ENCODE measurements at places on chromosomes 13 and 19.
A peak's percentile ranks its signal among the peaks of the same experiment; 100 is the strongest.

- peak; percentile 43 for DNase-seq
Observed at GRCh38 chr19:46009530-46010510, 13.0 kb downstream of the PGLYRP1 start.

- no peak for DNase-seq
Observed at GRCh38 chr19:45676851-45677263, 8.8 kb downstream of the GIPR start.

GRCh38 chr19:33404506-33405253 is 31.2 kb downstream of the CEBPG start:
- no peak for DNase-seq

- DNase-seq: no peak
Observed at GRCh38 chr13:77047649-77048343, 20.8 kb upstream of the FBXL3 start.

- DNase-seq: no peak
Observed at GRCh38 chr13:40125336-40125735, 469.9 kb downstream of the COG6 start.

DNA sequence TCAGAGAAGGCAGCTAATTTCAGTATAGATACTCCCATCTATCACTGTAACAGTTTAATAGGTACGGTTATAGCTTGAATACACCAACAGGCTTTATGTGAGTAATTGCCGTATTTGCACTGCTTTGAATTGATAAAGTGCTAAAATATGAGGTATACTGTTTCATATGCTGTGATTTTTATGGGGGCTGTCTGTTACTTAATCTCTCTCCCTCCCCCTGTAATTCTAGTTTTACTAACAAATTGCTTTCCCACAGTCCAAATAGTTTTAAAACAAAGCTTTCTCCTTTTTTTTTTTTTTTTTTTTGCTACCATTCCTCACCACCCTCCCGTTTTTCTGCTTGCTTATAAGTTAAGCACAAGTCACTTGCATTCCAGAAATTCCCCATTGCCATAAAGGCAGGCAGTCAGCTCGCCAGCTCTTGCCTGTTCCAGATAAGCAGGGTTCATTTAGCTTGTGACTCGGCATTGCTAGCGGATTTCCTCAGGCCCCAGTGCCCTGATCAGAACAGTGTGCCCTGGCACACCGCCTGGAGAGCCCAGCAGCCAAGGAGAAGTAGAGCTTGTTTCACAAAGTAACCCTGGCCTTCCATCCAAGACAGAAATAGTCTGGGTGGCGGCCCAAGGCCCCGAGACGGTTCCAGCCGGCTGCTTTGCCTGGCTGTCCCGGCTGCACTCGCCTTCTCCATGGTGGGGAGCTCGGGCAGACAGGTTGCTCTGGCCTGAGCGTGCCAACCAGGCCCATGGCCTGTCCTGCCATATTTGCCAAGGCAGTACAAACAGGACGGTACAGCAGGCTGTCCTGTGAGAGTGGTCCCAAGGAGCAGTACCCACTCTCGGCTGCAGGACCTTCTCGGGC is 43.5 kb upstream of the NPAS1 start:
- peak; percentile 96 for DNase-seq

DNA sequence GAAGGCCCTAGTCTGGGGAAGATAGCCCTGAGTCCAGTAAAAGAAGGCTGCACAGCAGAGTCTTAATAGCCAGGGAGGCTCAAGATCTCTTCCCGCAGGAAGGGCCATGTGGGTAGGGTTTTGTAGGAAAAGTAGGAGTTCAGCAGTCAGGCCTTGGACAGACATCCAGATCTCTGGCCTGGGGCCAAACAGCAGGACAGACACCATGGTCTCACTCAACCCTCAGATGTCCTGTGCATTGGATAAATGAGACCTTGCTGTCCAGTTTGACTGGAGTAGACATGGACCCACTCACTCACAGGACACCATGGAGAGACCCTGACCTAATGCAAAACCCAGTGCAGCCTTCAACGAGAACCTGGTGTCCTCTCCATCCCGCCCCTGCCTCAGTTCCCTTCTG is 3.9 kb downstream of the OCEL1 start:
- no peak for DNase-seq

DNA sequence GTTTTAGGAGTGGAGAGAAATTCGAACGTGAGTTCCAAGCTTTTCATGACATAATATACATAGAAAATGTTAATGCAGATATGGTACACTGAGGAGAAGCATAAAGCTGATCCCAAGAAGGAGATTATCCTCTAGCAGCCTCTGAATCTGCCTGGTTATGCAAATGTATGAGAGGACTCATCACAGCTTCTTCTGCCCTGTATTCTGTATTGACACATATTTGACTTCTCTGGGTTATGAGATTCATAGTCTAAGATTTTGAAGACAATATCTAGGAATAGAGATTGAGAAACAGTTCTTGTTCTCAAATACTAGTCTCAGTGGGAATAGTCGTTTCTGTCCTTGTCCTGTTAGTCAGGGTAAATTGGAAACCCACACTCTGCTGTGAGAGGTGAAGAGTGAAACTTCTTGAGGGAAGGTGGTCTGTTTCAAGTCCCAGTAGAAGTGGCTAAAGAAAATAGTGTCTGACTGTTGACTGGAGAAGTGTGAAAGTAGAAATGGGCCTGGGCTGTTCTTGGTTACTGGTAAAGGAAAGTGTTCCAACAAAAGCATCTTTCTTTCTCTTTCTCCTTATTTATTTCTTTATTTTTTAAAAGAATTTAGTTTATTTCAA is 1356.6 kb downstream of the SLITRK5 start:
- no peak for DNase-seq

DNA sequence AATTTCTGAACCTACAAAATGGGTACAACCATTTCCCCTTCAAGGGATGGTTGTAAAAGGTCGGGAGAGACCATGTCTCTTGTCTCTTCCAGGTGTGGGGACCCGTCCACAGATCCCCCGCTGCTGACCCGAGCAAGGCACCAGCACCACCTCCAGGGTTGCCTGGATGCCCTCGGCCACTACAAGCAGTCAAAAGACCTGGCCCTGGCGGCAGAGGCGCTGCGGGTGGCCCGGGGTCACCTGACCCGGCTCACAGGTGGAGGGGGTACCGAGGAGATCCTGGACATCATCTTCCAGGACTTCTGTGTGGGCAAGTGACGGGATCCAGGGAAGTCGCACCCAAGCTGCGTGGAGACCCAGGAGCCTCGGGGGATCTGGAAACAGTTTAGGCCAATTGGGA is 4.0 kb downstream of the GTPBP3 start:
- no peak for DNase-seq

- no peak for DNase-seq
Observed at GRCh38 chr13:101916108-101916774, 463.8 kb downstream of the ITGBL1 start.

- DNase-seq: no peak
Observed at GRCh38 chr13:99281811-99282263, 23.7 kb upstream of the GPR18 start.

DNA sequence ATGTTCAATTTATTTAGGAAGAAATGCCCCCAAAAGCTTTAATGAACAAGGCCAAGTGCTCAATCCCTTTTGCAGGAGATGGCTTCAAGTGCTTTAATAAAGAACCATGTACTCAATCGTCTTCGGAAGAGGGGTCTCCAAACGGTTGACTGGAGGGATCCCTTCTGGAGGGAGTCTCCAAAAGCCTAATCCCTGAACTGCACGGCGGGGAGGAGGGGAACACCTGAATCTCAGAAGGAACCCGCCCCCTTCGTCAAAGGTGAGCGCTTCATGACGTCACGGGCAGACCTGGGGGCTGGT is 505 bp downstream of the PAF1 start:
- DNase-seq: no peak

DNA sequence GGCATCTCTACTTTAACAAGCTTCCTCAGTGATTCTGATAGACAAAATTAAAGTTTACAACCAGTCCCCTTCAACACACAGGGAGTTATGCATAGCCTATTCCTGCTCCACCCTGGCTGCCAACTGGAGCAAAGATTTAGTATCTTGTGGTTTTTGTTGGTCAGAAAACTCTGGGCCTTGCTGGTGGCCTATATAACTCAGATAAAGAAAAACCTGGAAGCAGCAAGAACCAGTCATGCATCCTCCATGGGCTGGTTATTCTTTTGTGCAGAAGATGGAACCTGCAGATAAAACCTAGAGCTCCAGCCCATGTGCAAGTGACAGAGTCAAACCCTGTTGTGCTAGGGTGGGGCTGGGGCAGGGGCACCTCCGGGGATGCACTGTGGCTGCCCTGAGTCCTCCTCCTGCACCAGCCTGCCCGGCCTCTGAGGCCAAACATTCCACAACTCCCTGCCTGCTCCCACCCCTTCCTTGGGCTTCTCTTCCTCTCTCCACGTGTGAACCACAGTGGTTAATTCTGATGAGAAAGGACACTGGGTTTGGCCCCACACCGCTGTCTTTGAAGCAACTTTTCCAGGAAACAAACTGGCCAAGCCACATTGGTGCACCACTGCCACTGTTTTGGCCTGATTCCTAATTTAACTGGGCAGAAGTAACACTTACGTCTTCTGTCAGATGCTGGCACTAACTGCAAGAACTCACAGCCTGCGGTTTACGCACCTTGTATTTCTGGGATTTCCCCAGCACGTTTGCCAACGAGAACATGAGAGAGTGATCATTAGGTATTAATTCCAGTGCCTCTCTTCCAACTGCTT is 23.3 kb upstream of the GGACT start:
- DNase-seq: no peak

- DNase-seq: no peak
Observed at GRCh38 chr13:21060338-21061028, 903 bp downstream of the LATS2 start.

DNA sequence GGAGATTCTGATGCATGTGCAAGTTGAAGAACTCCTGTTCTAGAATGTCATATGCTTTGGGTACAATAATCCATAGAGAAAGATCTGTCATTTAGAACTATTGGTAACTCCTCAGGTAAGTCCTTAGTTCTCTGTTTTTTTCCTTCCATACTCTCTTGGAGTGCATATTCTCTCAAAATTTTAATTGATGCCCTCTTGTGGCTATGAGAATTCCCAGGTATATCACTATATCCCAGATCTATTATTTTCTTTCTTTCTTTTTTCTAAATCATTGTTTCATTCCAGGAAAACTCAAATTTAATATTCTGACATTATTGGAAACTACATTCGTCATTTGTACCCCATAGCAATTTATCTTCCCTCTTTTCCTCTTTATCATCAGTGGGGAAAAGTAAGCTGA is 485.4 kb downstream of the KLF5 start:
- DNase-seq: no peak

- DNase-seq: no peak
Observed at GRCh38 chr19:5139583-5140325, 170.8 kb downstream of the KDM4B start.

DNA sequence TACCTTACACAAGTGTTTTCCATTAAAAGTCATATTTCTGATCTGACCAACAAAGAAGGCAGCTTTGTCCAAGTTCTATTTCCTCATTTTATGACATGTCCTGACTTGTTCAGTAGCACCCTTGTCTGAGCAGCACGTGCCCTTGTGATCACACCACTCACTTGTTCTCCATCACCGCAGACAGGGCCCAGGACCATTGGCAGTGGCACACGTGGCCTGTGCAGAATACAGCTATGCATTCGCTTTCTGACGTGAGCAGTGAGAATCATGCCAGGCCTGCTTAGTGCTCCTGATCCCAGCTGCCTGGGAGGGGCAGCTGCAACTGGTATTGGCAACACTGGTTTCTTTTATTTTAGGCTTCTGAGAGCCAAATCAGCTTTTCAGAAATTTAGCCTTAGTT is 134.2 kb downstream of the FRY start:
- no peak for DNase-seq

DNA sequence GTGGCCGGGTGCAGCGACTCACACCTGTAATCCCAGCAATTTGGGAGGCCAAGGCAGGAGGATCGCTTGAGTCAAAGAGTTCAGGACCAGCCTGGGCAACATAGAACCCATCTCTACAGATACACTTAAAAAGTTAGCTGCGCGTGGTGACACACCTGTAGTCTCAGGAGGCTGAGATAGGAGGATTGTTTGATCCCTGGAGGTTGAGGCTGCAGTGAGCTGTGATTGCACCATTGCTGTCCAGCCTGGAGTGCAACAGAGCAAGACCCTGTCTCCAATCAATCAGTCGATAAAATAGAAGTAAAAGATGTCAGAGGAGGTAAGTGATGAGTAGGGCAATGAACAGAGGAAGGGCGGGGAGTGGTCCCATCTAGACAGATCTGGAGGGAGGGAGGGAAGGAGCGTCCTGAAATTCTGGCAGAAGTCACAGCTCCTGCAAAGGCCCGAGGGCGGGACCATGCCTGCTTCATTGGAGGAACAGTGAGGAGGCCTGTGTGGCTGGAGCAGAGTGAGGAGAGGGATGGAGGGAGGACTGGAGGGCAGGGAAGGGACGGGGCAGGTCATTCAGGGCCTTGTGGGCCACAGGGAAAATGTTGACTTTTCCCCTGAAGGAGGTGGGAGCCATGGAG is 9.7 kb downstream of the SMIM24 start:
- no peak for DNase-seq

DNA sequence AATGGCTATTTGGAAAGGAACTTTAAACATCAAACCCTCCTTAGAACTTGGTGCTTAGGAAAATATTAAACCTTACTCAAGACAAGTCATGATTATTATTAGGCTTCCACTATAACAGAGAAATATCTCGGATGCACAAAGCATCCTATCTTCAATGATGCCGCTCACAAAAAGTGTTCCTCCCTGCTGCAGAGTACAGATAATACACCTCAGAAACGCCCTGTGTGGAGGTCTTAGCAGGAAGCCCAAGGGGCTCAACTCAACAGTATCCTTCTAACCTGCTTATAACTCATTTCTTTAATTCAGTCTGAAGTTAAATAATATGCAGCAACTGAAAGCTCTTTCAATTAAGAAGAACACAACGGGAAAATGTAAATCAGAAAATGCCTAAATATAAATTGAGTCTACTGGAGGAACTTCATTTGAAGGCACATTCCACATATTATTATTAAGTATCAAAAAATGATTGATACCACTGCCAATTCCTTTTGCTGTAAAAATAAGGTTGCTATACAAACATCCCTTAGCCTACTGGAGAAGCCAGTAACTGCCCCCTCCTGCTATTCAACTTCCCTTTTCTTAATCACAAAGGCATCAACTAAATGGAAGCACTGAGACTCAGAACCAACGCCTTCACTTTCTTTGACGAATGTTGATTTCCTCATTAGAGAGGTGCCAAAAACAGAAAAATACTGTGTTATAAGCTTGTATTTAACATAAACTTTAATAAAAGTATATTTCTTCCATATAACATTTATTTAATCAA is 12.0 kb downstream of the ELF1 start:
- no peak for DNase-seq

DNA sequence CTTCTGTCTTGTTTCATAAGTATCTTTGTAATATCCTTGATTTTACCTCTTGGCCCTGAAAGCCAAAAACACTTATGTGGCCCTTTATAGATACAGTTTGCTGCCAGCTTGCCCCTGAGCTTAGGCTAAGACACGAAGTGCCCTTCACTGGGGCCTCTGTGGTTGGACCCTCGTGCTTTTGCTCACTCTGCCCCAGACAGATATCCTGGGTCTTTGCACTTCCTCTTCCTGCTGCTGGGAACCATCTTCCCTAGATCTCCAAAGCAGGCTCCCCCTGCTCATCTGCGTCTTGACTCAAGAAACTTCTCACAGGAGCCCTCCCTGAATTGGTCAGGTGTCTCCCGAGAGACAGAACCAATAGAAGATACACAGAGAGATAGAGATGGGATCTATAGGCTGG is 2.0 kb upstream of the TNFSF14 start:
- DNase-seq: no peak

- DNase-seq: no peak
Observed at GRCh38 chr13:28653111-28653510, 5.8 kb upstream of the POMP start.

GRCh38 chr13:20667857-20668437 is 35.6 kb upstream of the IL17D start:
- DNase-seq: no peak

- DNase-seq: no peak
Observed at GRCh38 chr19:43331435-43332010, 22.0 kb upstream of the CD177 start.
